G401 (cell line): ENCODE measurements at places on chromosomes 12 and 14. TPM values are rescaled to one million over a fixed set of nuclear protein-coding genes. Genes with fewer than 3 reads are reported as not detected.
A peak's percentile ranks its signal among the peaks of the same experiment; 100 is the strongest.

The TMEM30B gene
- total RNA-seq: not detected in 2 replicates

DNA sequence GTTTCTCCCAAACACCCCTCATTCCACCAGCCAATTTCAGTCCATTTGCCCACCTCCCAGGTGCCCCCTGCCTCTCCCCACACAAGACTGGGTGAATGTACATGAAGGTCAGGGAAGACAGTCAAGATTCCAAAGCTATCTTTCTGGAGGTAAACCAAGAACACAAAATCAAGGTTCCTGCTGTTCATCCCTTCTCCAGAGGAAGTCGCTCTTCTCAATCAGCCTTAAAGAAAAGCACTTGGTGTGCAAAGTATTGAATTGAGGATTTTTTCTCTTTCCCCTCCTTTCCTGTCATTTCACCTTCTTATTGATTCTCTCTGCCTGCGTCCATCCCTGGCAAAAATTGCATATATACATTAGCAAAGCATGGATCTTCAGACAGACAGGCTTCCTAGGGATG lies 4.5 kb downstream of the GRIN2B start:
- no peak for DNase-seq

The CD163L1 gene
- not detected in 2 replicates for total RNA-seq

GRCh38 chr12:19186722-19187661 lies 57.5 kb downstream of the PLEKHA5 start:
- peak; percentile 65 for DNase-seq

The KRT2 gene
- not detected in 2 replicates for total RNA-seq

The OR4Q3 gene
- not detected in 2 replicates for total RNA-seq

- no peak for DNase-seq
Observed at GRCh38 chr12:58942345-58942744, 22.0 kb upstream of the LRIG3 start.

The PGF gene
- 1.8 and 3.9 TPM in 2 replicates for total RNA-seq

GRCh38 chr12:79765157-79765556 lies 74.4 kb upstream of the PAWR start:
- no peak for DNase-seq

- DNase-seq: peak; percentile 67
Observed at GRCh38 chr12:123062681-123063486, 82.4 kb downstream of the ARL6IP4 start.

DNA sequence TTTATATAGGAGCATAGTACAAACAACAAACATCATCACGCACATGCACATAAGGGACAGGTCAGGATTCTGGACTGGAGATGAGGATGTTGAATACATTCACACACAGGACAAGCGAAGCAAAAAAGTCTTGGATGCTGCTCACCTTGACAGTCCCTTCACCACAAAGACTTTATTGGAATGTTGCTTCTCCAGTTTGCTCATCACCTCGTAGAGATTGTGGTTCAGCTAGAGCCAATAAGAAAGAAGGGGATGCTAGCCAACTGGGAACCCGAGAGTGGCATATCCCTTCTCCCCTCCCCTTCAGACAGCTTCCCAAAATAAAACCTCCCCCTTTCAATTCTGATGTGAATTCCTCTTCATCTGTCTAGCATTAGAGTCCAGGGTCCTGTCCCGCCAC lies 25.4 kb upstream of the SMAGP start:
- DNase-seq: no peak

GRCh38 chr12:15278816-15279658 lies 43.3 kb upstream of the PTPRO start:
- DNase-seq: peak; percentile 5

The KRT83 gene
- total RNA-seq: 0.07 TPM in 1 of 2 replicates, not detected in the other

DNA sequence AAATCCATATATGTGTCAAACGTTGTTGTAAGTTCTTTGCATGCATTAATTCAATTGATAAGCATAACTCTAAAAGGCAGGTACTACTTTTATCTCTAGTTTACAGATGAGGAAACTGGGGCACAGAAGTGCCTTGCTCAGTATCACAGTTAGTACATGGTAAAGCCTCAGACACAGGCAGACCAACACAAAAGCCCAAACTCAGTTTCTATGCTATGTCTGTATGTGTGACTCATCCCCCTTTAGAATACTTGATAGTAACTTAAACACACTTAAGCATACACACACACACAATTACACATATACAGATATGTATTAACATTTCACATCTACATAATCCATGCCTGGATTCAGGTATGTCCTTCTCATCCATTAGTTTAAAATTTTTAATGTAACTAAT lies 88.0 kb downstream of the EPS8 start:
- no peak for DNase-seq

The KRT77 gene
- total RNA-seq: not detected in 2 replicates

GRCh38 chr14:45868863-45869262 lies 615.9 kb upstream of the MIS18BP1 start:
- no peak for DNase-seq

DNA sequence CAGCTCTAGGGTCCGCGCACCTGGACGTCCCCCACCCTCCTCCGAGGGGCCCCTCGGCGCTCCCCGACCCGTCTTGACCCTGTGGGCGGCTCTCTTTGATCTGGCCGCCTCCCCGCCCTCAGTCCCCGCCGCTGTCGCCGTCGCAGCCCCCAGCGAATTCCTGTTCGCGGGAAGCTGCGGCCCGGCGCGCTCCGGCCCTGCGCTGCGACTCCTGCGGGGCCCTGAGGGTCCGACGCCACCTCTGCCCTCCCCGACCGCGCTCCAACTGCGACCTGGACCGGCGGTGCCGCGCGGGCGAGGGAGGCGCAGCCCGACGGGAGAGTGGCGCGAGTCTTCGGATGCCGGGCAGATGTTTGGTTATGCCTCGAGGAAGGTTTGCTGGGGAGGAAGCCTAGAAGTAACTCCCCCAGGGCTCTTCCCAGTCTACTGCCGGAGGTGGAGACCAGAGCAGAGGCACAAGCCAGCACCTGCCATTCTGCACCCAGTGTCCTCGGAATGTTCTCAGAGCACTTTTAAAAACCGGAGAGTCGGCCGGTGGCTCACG lies 440 bp upstream of the ISM2 start:
- DNase-seq: no peak

The TAS2R31 gene
- 0.14 and 0.43 TPM in 2 replicates for total RNA-seq

- DNase-seq: peak; percentile 71
Observed at GRCh38 chr12:54207539-54208294, 18.9 kb upstream of the SMUG1 start.

GRCh38 chr12:42819846-42820245 lies 230.3 kb upstream of the PRICKLE1 start:
- DNase-seq: no peak

- no peak for DNase-seq
Observed at GRCh38 chr14:83164591-83164990, 1630.9 kb upstream of the SEL1L start.

DNA sequence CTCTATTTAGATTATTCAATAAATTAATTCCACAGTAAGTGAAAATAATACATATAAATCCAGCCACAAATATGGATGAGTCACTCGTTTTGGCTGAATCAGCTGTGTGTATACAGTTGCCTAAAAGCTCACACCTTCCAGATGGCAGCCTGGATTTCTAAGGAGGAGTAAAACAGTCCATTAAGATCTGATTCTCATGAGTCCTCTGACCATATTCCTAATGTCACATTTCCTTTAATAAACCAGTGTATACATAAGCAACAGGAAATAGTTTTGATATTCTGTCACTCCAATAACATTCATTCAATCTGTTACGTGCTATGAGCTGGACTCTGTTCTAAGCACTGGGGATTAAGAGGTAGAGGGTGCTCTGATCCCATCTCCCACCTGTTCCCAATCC lies 21.8 kb downstream of the MDM1 start:
- no peak for DNase-seq

- peak; percentile 41 for DNase-seq
Observed at GRCh38 chr12:32159381-32159780, 52.7 kb downstream of the BICD1 start.

- peak; percentile 52 for DNase-seq
Observed at GRCh38 chr12:55720894-55721444, 776 bp downstream of the RDH5 start.
